Activated effector memory CD4-positive, alpha-beta T cell treated with anti-CD3 and anti-CD28 coated beads, Interleukin-2, amount 50 U/mL, for 16 hours (primary cell): ENCODE measurements at places on chromosomes 7 and 10.

DNA sequence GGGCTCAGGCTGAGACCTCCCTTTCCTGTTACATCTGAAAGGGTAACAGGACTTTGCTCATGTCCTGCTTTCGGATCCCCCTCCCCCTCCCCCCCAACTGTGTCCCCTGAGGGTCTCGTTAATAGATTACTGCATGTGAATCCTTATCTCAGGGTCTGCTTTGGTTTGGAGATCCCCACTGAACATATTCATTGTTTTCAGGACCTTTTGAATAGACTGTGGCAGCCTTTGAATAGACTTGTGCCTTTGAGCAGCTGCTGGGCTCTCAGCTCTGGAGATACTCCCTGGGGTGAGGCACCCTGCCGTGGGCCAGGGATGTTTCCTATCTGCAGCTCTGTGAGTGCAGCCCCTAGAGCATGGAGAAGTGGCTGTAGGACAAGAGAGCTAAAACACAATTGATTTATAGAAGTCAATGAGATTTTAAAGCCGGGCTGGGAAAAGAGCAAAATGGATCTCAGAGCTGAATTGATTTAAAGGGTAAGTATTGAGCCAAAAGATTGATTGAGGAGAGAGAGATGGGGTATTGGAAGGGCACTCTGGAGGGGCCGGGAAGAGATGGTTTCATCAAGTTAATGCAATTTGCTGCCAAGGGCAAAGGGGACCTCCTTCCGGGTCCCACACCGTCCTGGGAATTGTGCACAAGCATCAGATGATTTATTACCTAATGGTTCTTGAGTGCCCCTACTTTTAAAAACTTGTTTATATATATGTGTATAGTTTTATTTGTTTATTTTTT, 9.9 kb downstream of the ARHGAP22 start:
- no peak for DNase-seq

DNA sequence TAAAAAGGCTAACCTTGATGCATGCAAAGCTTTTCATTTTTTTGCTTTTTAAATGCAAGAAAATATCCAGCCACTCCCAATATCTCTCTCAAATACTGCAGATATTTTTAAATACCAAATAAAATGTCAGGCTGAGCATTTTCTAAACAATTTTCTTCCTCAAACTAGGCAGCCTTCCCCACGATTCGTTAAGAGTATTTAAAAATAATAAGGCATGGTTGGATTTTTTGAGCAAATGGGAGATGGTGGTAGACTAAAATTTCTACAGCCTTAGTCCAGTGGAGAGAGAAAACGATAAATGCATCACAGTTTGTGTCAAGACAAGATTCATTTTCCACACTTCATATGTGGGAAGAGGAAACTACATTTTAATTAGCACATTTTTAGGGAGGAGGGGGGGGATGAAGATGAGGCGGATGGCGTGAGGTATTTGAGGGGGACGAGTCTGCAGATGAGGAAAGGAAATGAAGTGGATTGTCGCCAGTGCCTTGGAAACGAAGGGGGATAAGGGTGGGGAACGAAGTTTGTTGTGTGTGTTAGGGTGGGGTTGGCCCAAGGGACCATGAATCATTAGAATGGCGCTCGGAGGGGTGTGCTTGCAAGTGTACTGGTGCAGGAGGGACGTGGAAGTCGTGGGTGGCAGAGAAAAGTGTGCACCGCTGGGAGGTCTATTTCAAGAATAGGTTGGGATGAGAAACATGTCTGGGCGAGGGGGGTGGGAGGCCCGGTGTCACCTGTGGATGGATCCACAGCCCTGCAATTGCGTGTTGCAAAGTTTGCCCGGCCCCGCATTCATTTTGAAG, 1.2 kb upstream of the ADD3 start:
- DNase-seq = no peak

DNA sequence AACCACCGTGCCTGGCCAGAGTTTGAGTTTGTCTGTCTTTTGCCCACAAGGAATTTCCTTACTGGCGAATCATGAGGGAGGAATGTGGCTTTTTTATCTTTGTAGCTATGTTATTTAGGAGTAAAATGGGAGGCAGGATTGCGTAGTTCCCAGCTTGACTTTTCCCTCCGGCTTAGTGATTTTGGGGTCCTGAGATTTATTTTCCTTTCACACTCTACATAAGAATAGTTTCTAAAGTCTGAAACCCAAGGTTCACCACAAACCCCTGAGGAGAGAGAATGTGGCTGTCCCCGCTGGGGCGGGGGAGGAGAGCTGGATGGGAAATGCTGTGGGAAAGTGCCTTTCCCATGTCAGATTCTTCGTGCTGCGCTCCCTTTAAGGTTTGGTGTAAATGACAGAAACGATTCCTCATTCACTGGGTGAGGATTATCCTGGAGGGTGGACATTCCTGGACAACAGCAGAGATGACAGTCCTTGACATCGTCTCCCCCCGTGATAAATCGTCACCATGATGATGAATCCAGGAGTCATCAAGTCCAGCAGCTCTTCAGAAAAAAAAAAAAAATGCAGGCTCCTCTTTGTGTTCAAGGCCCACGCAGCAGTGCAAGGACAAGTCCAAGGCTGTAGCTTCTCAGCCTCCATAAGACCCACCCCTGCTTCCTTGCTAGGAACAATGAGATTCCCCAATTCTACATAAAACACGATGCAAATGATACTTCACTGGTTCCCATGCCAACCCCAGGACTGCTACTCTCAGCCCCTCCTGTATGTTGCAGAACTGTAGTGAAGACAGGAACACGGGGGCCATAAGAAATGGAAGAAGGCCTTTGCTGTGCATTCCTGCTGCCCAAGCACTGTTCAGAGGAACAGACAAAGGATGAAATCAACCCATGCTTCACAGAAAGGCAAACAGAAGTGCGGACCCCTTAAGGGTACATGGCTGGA, 233.1 kb downstream of the CCDC3 start:
- no peak for DNase-seq

DNA sequence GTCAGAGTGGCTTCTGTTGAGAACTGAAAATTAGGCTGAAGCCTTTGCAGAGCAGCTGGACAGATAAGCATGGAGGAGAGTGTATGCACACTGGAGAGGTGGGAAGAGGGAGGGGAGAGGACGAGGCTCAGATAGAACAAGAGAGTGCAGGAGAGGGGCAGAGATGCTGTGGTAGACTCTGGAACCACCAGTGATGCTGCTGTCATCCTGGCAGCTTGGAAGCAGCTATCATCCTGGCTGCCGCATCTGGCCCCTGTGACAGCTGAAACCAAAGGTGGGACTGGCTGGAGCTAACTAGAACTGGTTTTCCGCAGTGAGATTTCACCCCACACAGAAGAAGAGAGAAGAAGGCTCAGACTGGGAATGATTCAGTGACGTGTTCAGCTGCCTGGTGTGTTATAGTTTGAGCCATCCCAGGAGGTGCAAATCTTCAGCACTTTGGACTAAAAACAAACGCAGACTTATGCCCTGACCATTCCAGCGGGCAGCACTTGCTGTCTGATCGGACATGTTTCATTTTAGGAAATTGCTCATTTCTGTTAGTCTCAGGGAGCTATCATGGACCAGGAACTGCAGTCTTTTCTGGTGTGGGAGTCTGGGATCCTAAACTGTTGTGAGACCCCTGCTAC, 38.4 kb downstream of the EEPD1 start:
- DNase-seq = no peak

DNA sequence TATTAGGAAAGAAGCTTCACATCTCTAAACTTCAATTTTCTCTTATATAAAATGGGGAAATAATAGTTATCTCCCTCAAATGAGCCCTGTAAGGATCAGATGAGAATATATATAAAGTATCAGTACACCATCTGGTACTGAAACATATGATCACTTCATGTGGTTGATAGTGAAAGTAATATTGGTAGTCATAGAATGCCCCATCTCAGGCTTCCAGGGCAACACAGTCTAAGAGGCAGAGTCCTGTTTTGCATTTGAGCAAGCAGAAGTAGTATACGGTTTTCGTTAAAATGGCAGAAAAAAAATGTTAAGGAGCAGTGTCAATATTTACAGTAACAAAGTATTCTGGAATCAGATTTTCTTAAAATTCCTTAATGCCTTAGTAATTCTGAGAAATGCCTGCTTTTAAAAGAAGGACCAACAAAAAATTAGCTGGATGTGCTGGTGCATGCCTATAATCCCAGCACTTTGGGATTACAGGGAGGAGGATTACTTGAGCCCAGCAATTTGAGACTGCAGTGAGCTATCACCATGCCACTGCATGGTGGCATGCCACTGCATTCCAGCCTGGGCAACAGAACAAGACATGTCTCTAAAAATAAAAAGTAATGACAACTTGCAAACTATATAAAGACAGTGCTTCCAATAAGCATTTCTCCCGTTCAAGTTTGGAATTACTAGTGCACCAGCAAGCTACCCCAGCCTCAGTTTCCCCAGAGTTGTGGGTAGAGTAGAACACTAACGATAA, 19.8 kb downstream of the KBTBD2 start:
- no peak for DNase-seq

GRCh38 chr10:26430641-26431163, 7.4 kb upstream of the APBB1IP start:
- no peak for DNase-seq

DNA sequence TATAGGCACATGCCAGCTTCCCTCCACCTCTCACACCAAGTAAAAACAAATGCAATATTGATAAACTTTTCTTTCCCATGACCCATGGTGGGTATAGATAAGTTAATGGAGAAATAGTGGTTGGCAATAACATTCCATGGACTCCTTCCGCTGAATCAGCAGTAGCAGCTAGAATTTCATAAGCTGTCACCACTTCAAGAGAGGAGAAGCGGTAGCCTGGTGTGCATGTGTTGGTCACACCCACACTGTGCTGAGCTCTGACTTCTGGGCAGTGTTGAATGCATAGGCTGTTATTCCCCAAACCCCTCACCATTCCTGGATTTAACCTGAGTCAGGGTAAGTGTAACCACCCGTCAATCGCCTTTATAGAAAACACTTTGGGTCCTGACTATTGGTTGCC, 32.5 kb upstream of the BMPER start:
- DNase-seq = no peak

GRCh38 chr7:7237201-7237977, 55.0 kb downstream of the C1GALT1 start:
- DNase-seq = no peak

- DNase-seq = no peak
Measured at GRCh38 chr10:128943111-128943510, 523.9 kb upstream of the MGMT start.
